ENCODE measurements at places on chromosomes 2 and 18.

GRCh38 chr2:109046925-109047508 lies 58.0 kb upstream of the EDAR start:
- DNase-seq = no peak

GRCh38 chr18:8982416-8983183 lies 119.9 kb upstream of the NDUFV2 start:
- DNase-seq = no peak

DNA sequence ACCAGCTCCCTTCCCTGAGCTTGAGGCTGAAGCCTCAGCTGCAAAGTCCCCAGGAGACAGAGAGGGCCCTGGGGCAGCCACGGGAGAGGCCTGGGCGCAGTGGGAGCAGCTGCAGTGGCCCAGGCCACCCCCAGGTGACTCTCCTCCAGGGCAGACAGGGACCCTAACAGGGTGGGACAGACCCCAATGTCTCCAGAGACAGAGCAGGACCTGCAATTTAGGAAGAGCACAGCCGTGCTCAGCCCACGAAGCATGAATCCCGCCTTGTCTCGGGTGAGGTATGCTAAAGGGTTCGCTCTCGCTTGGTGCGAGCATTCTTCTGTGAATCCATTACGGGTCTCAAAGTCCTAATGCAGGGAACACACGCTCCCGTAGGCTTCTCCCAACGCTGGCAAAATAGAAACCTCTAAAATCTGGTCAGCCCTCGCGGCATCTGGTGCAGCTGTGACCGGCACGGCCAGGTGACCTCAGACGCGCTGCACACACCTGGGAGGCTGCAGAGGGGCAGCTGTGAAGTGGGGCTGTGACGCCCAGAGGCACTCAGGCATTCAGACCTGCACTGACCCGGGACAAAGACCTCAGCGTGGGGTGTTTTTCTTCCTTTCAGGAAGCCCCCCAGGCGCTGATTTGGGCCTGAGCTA lies 12.6 kb downstream of the MBP start:
- no peak for DNase-seq

DNA sequence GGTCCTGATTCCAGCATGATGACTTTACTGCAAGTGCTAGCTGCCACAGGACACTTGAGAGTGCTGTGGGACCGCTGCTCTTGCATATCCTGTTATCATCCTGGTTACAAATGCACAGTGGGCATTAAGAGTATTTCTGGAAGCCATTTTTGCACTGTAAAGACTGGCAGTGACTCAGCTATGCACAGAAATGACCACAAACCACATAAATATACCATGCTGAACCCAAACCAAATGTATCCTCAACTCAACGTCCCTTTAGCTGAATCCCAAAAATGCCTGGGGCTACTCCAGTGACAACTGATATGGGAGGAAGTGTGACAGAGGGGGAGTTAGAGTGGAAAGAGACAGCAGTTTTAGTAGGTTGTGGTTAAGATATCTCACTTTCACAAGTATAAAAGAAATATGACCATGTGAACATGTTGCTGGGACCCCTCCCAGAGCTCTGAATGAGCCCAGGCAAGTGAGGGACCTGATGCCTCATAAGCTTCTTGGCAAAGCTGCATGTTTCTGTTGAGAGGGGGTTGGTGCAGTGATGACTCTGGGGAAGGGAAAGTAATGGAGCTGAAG lies 37.3 kb downstream of the RHBDD1 start:
- DNase-seq = no peak

DNA sequence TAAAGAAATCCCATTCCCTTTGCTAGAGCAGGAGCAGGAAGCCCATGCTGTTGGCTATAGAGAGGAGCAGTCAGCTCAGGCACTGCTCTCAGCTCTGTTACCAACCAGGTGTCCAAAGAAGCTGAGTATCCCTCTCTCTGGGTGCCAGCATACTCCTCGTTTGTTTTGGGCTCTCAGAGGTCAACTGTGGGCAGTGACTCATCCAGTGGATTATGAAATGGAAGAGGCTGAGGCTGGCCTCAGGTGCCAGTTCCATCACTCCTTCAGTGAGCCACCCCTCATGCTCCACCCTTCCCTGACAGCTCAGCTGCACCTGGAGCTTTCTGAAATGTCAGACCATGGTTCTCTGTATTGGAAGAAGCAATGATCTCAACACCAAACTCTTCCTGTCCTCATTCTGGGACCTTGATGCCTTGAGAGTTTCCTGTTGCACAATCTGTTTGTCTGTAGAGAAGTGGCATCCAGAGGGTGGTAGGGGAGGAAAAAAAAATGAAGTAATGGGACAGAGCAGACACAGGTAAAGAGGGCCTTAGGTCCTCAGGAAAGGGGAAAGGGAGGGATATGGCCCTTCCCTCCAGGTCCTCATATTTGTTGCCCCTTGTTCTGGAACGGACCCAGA lies 31.2 kb upstream of the EN1 start:
- no peak for DNase-seq

DNA sequence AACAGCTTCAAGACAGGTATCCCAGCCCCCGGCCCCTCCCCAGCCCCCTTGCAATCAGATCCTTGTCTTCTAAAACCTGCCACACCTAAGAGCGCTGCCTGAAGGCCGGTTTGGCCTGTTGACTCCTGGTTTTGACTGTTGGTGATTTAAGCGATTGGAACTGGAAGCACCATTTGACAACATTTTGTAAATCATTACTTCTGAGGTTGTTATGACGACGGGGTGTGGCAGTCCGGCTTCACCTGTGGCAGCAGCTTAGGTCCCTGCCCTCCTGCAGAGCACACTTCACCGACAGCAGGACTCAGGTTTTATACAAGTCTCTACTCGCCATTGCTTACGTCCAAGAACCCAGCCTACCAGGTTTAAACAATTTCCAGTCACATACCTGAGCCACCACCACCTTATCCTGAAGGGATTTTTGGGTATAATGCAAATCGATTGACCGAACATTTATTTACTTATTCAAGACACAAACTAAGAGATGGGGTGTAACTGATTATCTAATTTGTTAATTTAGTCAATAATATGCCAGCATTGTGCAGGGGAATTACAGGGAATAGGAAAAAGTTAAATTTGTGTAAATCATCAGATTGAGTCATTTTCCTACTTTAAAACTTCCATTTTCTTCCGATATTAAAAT lies 707 bp upstream of the DGUOK start:
- DNase-seq = no peak

GRCh38 chr18:8978394-8978793 lies 124.1 kb upstream of the NDUFV2 start:
- no peak for DNase-seq

GRCh38 chr18:9494778-9495331 lies 19.5 kb downstream of the RALBP1 start:
- DNase-seq = no peak

- no peak for DNase-seq
Measured at GRCh38 chr2:45275242-45275805, 266.1 kb upstream of the SIX2 start.

- no peak for DNase-seq
Measured at GRCh38 chr18:46628206-46628605, 28.8 kb downstream of the LOXHD1 start.

DNA sequence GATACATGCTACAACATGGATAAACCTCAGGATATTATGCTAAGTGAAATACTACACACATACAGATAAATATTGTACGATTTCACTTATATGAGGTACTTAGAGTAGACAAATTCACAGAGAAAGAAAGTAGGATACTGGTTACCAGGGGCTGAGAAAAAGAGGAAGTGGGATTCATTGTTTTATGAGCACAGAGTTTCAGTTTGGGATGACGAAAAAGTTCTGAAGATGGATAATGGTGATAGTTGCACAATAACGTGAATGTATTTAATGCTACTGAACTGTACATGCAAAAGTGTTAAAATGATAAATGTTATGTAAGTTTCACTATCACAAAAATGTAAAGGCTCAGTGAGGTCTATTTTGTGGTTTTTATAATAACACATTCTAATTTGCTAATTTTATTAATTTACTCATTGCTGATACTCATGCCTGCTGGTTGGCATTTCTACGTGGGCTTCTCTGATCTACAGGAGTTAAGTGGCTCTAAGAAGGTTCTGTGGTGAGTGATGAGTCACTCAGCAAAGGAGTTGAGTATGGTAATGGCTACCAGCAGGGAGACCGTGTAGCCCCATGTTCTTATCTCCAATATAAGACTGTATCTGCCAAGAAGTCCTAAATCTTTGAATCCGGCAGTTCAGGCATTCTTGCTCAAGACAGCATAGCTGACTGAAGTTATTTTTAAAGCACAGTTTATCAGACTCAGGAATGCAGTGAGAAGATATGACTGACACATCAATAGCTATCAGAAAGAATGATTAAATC lies 41.1 kb downstream of the UPP2 start:
- no peak for DNase-seq

GRCh38 chr2:105515581-105516415 lies 116.9 kb upstream of the FHL2 start:
- DNase-seq = no peak

- DNase-seq = no peak
Measured at GRCh38 chr2:130819226-130819607, 17.5 kb upstream of the ARHGEF4 start.

- DNase-seq = no peak
Measured at GRCh38 chr2:119721462-119721861, 38.3 kb upstream of the PTPN4 start.

DNA sequence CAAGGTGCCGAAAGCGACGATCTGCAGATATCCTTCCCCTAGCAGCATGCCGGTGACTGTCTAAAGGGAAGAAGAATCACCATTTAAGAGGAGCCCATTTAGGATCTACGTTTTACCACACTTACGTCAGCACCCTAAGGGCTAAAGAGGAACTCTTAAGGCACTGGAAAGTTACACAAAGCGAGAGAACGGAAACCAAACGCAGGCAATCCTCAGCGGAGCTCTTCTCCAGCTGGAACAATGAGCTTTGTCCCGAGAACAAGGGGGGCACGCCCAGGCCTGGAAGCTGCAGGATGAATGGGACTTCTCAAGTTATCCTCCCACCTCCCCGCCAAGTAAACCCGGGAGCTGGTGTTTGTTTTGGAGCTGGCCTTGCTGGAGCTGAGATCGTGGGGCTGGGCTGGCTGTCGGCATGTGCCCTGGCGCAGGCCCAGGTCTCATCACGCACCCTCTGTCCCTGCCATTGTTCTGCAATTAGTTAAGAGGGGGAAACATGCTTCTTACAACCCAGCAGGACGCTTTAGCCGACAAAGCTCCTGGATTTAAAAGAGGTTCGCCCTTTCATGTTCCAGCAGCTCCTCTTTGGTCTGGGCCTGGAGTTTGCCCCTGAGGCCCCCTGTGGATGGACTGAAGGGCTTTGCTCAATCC lies 36.4 kb downstream of the PXDN start:
- no peak for DNase-seq

- DNase-seq = no peak
Measured at GRCh38 chr2:144489315-144489916, 30.5 kb downstream of the ZEB2 start.

GRCh38 chr2:229025653-229026052 lies 245.4 kb downstream of the PID1 start:
- DNase-seq = no peak

- no peak for DNase-seq
Measured at GRCh38 chr2:99648178-99648844, 158.5 kb upstream of the REV1 start.

GRCh38 chr2:101725038-101725437 lies 27.5 kb downstream of the MAP4K4 start:
- DNase-seq = no peak

- no peak for DNase-seq
Measured at GRCh38 chr18:24485681-24486080, 25.2 kb downstream of the HRH4 start.

GRCh38 chr2:51734115-51734514 lies 702.2 kb upstream of the NRXN1 start:
- DNase-seq = no peak

GRCh38 chr2:70923378-70924015 lies 12.2 kb upstream of the ATP6V1B1 start:
- no peak for DNase-seq

DNA sequence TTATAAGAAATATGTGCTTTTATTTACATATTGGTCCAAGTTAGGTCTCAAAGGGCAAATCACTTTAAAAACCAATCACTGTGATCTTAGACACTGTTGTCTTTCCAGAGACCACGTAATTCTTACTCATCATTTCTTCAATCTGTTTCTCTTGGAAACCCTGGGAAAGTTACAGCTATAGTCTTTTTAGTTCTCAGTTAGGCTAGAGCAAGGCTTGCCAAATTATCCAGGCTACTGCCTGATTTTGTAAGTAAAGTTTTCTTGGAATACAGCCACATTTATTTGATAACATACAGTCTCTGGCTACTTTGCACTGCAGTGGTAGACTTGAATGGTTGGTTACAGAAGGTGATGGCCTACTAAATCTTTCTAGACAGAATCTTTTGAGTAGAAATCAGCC lies 106.0 kb downstream of the KIAA1328 start:
- DNase-seq = no peak

- no peak for DNase-seq
Measured at GRCh38 chr2:78418021-78418420, 607.5 kb upstream of the REG3G start.

- DNase-seq = no peak
Measured at GRCh38 chr2:29606104-29607037, 315.0 kb downstream of the ALK start.

DNA sequence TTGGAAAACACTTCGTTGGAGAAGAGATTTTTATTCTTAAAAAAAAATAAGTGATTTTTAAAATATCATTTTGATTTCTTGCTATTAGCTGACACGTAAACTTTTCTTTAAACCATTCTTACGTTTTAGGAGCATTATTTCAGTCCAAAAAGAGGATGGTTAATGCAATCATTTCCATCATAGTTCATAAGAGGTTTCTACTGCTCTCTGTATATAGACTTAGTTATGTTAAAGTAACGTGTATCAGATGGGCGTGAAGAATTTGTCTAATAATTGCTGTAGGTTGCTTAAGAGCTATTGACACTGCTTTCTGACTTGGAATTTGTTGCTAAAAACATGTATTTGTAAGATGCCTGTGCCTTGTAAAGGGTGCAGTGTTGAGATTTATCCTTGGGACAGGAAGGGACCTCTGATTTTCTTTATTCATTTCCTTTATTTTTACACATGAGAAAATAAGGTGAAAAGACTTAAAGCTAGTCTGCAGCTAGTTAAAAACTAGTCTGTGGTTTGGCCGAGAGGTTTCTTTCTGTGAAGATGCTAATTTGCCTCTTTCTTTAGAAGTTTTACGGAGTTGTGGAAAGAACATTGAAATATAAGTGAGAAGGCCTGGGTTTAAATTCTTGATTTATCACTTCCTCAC lies 2.9 kb downstream of the ANKRD12 start:
- DNase-seq = no peak

- no peak for DNase-seq
Measured at GRCh38 chr18:31061945-31062344, 19.4 kb upstream of the DSC3 start.

DNA sequence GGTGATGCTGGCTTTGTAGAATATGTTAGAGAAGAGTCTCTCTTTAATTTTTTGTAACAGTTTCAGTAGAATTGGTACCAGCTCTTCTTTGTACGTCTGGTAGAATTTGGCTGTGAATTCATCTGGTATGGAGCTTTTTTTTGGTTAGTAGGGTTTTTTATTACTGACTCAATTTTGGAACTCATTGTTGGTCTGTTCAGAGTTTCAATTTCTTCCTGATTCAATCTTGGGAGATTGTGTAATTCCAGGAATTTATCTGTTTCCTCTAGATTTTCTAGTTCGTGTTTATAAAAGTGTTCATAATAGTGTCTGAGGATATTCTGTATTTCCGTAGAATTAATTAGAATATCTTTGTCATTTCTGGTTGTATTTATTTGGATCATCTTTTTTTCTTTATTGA lies 943.5 kb downstream of the TRIB2 start:
- DNase-seq = no peak
